Amniotic stem cell (primary cell): ENCODE measurements at places on chromosomes 4 and X.

DNA sequence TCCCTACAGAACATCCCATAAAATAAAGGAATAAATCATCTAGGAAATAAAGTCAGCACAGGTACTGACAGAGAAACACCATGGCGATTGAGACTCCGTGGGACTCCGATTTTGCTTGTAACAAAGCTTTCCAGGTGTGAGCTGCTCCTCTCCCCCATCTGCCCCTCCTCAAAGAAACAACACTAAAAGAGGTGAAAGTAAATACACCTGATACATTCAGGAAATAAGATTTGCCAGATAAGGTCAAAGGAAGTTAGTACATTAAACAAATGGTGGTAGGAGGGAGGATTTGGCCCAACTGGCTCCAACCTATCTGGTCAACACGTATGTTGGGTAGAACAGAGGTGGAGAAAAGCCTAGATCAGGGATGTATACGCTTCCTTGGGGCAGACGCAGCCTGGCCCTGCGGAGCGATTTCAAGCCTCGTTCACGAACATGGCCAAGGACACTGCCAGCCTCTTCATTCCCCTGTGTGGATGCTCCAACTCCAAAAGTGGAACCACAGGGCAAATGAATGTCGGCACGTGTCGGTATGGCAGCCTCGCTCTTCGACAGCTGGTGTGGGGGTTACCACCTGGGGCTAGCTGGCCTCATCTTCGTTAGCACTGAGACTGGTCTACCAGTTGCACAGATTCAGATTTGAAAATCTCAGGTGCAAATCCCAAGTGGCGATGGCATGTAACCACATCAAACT lies 162.5 kb downstream of the AFAP1 start:
- DNase-seq, result no peak

DNA sequence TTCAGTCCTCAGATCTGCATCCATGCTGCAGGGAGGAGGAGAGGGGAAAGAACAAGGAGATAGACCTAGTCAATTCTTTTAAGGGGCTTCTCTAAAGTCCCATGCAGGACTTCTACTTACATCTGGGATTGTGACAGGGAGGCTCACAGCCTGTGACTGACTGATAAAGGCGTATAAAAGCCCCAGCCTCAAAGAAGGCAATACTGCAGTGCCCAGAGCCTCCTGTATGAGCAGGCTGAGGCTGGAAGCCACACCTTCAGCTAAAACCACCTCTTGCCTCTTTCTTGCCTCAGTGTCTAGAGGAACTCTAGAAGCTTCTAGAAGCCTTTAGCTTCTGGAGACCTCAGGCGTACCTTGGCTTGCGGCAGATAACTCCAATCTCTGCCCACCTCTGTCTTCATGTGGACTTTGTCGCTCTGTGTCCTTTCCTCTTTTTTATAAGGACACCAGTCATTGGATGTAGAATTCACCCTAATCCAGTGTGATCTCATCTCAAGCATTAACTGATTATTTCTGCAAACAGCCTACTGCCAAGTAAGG lies 6.0 kb upstream of the ZCCHC4 start:
- no peak for DNase-seq

GRCh38 chrX:96692454-96692853 lies 7.8 kb downstream of the DIAPH2 start:
- no peak for DNase-seq

DNA sequence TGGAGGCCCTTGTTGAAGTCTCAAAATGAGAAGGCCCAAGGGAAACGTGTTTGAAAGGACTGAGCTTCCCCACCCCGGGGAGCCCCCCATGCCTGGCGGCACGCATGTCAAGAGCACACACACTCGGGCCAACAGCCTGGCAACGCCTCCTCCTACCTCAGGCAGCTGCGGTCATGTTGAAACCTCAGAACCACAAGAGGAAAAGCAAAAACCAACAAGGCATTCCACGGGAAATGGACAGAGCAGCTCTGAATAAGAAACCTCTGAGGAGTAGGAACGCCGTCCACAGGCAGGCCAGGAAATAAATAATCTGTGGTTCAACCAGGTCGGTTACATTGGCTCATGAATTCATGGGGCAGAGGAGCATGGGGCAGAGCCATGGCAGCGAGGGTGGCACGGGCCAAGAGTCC lies 95.7 kb upstream of the AFAP1 start:
- no peak for DNase-seq

DNA sequence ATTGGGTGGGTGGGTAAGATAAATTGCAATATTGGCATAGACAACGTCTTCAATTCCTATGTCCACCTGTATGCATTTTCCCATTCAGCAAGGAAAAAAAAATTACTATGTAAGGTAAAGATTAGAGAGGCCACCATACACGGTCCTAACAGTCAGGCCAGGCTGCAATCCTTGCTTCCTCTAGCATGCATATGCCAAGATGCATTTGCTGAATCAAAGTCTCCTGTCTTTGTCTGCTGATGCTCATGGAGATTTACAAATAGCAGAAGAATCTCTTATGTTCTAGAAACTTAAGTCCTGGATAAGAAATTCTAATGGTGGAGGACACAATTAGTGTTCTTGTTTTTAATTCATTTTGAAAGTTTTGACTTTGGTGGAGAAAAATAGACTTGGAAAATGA lies 206.8 kb downstream of the PDGFC start:
- DNase-seq, result no peak

DNA sequence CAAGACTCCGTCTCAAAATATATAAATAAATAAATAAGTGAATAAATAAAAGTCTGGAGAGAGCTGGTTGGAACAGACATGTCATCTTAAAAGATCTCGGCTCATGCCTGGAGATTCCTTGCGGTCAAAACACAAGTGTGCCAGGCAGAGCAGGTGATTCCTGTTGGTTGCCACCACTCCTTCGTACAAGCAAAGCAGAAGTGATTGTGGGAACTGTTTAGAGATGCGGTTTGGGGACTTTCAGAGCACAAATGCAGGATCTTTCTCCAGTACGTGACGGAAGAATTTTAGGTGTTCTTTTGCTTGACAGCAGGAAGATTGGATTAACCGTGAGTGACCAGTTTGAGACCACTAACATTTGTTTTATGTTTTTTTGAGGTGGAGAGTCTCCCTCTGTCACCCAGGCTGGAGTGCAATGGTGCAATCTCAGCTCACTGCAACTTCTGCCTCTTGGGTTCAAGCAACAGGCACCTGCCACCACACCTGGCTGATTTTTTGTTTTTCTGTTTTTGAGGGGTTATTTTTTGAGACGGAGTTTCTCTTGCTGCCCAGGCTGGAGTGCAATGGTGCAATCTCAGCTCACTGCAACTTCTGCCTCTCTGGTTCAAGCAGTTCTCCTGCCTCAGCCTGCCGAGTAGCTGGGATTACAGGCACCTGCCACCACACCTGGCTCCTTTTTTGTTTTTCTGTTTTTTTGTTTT lies 2.8 kb upstream of the CRLF2 start:
- no peak for DNase-seq
